ENCODE measurements at places on chromosomes 3 and 15.

DNA sequence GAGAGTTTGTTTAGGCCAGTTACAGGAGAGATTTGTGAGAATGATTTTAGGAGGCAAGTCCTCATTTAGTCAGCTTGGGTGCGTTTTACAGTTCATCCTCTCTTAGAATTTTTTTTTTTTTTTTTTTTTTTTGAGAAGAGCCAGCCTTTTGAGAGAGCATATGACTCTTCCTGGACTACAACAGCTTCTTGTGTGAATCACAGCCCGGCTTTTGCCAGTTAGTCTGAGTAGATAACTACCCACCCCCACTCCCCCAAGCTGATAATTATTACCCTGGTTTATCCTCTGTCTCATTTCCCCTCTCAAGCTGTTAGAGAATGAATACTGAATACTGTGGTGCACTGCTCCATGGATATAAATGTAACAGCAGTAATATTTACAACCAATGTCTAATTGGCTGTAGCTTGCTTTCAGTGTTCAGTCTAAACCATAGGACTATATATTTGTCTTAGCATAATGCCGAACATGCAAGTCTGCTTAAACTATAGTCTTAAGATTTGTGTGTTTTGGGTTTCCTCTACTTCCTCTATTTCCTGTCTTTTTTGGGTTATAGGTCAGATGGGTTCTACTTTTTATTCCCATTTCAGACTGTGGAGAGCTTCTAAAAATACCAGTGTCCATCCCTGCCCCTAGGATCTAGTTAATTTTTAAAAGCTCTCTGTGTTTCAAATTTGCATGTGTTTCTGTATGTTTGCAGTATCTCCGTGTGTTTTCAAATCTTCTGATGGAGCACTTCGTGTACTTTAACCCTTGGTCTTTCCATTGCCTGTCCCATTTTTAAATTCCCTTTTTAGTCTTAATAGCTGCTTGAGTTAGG lies 8.0 kb downstream of the CHD2 start:
- DNase-seq = no peak

- no peak for DNase-seq
These were observed 165.4 kb upstream of the ZPLD1 start for GRCh38 chr3:102269406-102269805.

DNA sequence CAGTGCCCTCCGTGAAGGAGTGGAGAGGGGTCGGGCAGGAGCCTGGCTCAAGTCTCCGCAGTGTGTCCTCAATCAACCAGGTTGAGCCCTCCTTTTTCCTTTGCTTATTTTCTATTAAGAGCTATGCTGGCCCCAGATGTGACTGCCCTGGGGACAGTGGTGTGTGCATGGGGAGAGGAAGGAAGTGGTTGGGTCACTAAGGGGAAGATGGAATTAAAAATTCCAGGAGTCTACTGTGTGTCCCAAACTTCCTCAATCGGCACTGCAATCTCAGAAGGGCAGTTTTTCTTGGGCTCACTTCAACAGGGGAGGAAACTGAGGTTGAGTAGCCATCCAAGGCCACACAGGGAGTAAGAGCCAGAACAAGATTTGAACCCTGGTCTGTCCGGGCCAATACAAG lies 13.7 kb upstream of the GRIP2 start:
- DNase-seq = no peak

DNA sequence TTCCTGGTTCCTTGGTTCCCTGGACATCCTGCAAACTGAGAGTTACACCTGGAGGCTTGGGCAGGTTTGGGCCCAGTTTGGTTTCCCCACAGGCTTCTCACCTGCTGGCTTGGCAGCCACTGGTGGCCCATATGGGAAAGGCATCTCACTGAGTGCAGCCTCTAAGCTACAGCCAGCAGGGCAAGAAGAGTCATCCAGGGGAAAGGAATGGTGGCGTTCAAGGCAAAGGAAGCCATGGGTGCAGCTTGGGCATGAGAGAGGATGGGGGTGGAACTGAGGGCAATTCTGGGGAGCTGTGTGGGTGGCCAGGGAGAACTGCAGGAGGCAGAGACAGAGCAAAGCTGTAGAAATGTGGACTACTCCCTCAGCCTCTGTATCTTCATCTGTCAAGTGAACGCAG lies 106.4 kb downstream of the EPHB1 start:
- no peak for DNase-seq

GRCh38 chr15:45121020-45121419 lies 6.9 kb downstream of the DUOXA2 start:
- DNase-seq = no peak

DNA sequence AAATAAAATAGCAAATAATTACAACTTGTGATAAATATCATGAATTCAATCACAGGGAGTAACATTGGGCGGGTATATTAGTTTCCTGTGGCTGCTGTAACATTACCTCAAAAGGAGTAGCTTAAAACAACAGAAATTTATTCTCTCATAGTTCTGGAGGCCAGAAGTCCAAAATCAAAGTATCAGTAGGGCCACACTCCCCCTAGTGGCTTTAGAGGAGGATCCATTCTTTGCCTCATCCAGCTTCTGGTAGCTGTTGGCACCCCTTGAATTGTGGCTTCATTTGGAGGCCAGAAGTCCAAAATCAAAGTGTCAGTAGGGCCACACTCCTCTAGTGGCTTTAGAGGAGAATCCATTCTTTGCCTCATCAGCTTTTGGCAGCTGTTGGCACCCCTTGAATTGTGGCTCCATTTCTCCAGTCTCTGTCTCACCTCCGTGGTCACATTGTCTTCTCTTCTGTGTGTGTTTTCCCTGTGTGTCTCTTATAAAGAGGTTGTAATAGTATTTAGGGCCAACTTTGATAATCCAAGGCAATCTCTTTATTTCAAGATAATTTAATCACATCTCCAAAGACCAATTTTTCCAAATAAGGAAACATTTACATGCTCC lies 3.1 kb upstream of the CFAP20DC start:
- no peak for DNase-seq

DNA sequence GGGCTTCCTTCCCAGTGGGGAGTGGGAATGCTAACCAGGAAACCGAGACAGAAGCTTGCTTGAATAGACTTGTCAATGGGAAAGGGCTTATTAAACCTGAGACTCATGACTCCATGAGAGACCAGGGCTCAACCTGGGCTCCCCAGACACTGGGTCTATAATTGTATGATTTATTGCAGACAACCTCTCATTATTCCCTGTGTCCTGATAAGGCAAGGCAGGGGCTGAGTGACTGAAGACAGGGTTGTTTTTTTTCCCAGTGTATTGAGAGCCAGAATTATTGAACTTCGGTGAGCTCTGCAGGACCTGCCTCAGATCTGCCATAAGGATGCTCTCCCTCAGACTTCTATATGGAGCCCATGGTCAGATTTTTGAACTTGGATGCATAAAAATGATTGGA lies 79.5 kb upstream of the KLHL25 start:
- DNase-seq = no peak

DNA sequence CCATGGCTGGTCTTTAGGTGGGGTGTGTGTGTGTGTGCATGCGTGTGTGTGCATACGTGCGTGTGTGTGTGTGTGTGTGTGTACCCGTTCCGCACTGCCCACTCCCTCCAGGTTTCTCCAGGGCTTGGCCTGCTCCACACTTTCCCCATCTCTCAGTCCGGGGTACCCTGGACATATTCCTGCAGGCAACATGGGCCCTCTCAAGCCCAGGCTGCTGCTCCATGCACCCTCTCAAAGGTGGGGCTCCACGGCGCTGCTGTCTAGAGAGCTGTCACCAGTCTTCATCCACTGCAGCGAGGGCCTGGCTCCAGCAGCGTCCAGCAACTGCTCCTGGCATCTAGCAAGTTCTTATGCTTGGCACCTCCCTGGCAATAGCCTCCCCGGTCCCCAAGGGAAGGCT lies 86.1 kb downstream of the ATP10A start:
- DNase-seq = no peak

GRCh38 chr3:77065750-77066149 lies 25.9 kb downstream of the ROBO2 start:
- DNase-seq = no peak

DNA sequence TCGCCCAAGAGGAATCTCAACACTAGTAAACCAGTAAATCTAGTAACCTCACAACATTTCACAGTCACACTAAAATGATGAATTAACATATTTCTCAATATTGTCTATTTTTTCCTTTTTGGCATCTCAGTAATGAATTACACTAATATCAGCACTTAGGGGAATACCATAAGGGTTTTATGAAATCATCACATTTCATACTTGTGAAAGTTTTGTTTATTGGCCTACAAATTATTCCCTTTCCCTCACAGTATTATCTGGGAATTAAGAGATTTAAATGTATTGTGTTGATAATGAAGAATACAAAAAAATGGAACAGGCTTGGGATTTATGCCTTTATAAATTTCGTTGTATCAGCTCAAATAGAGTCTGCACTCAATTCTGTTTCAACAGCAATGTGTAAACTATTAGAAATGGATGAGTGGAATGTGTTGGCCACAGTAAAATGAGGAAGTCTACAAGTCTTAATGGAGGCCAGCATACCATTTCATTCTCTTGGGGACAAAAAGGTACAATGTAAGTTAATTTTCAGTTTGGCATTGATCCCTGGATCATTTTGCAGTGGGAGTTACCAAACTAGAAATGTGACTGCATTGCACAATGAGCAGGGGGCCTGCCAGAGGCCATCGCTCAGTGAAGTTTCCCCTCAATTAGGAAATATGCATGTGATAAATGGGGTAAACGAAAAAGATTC lies 195.4 kb downstream of the FMN1 start:
- DNase-seq = no peak

- no peak for DNase-seq
These were observed 11.0 kb upstream of the TSC22D2 start for GRCh38 chr3:150396956-150397550.

GRCh38 chr3:195859061-195859845 lies 47.5 kb upstream of the MUC4 start:
- DNase-seq = no peak

GRCh38 chr3:4533489-4534443 lies 40.6 kb downstream of the ITPR1 start:
- peak; percentile 85 for DNase-seq

GRCh38 chr3:27963519-27963918 lies 241.4 kb upstream of the EOMES start:
- no peak for DNase-seq

DNA sequence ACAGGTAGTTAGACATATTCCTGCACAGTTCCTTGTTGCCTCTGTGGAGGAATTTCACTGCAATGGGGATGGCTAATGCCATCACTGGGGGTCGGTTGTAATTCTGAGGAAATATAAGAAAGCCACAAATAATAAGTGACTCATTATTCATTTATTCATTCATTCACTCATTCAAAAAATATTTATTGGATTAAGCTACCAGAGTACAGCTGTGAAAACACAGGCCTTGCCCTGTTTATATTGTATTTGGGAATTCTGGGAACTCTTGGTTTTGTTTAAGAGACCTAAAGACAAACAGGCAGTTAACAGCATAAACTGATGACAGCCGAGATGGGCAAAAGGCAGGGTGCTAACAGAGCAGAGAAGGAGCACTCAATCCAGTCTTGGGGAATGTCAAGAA lies 23.6 kb downstream of the PTX3 start:
- no peak for DNase-seq

- DNase-seq = no peak
These were observed 26.1 kb downstream of the GRK7 start for GRCh38 chr3:141789281-141789680.

- no peak for DNase-seq
These were observed 236.2 kb upstream of the THBS1 start for GRCh38 chr15:39344662-39345141.

DNA sequence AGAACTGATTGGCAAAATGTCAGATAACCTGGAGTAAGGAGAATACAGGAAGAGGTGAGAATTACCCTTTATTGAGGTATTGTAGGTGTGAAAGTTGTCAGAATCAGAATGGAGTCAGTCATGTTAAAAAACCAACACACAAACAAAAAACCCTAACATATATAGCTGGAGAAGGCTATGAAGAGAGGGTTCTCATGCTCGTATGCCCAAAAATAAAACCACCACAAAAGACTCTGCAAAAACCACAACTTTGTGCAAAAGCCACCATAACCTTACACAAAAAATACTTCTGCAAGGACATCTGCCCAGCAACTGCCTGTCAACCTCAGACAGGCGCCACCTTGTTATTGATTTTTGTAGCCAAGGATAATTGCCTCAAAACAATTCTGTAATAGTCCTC lies 136.0 kb downstream of the CD47 start:
- DNase-seq = no peak

DNA sequence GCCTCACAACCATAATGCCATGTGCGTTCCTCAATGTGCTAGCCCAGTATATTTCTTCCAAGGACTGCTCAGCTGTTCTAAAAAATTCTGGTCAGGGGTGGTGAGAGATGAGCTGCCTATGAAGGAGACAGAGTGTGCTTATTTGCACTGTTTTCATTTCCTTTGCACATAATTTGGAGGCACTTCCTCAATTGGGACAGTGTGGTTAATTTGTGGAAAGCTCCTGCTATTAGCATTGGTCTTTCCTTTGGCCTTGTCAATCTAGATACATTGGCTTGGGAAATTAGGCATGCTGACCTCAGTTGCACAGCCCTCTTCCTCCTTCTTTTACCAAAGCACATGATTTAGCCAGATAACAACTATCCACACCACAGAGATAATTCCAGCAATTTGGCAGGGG lies 9.4 kb downstream of the FAM81A start:
- no peak for DNase-seq

- no peak for DNase-seq
These were observed 22.6 kb downstream of the SLC51A start for GRCh38 chr3:196238612-196239560.

- no peak for DNase-seq
These were observed 147.2 kb upstream of the SLC2A2 start for GRCh38 chr3:171173736-171174135.
